ENCODE measurements at places on chromosomes 7 and 10.

GRCh38 chr10:97631098-97631497 lies 2.2 kb downstream of the MORN4 start:
- no peak for DNase-seq

DNA sequence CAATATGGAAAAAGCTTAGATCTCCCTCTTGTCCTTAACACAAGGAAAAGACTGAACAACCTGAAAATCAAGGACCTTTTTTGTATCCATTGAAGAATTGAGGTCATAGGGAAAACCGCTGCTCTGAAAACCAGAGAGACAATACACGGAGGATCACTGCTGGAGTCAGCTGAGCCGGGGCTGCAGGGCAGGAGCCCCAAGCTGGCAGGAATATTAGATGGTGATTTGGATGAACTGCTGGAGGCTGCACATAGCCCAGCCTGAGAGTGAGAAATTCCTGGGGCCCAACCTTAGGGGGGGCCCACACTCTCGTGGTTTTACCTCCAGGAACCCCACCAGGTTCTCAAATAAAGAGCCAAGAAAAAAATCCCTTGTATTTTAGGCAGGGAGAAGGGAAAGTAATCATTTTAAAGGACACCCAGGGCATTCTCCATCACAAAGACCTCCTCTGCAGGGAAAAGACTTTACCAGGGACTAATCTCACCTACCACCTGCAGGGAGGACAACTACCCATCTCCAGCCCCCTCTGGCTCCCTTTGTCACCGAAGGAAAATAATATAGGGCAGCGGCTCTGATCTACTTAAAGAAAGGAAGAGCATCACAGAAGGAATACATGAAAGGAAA lies 55.4 kb upstream of the RNF32 start:
- DNase-seq, result no peak

DNA sequence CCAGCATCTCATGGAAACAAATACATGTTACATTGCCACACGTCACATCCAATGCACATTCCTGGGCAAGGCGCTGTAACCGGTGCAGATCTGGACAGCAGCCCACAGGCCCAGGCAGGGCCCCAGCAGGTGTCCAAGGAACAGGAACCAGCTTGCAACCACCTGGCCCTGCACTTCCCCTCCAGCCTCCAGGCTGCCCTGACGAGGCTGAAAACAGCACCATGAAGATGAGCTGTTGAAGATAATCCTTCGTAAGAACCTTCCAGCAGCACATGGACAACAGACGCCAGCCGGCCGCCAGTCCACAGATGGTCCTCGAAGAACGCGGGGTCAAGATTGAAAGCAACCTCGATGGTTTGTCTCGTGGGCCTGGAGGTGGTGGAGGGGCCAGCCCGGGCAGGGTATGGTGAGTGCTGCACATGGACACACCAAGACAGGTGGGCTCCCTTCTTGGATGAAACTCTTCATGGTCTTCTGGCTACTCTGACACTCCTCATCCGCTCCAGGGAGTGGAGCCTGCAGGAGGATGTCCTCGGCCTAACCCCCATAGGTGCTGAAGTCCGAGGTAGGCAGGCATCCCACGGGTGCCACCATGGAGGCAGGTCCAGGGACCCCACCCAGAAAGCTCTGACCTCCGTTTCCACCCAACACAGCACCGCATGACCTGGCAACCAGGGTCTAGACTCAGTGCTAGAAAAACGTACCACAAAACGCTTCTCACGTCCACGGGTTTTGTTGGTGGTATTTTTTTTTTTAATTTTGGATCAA lies 22.9 kb downstream of the PDGFA start:
- peak; percentile 28 for DNase-seq

GRCh38 chr7:35026150-35026549 lies 11.1 kb downstream of the DPY19L1 start:
- no peak for DNase-seq

DNA sequence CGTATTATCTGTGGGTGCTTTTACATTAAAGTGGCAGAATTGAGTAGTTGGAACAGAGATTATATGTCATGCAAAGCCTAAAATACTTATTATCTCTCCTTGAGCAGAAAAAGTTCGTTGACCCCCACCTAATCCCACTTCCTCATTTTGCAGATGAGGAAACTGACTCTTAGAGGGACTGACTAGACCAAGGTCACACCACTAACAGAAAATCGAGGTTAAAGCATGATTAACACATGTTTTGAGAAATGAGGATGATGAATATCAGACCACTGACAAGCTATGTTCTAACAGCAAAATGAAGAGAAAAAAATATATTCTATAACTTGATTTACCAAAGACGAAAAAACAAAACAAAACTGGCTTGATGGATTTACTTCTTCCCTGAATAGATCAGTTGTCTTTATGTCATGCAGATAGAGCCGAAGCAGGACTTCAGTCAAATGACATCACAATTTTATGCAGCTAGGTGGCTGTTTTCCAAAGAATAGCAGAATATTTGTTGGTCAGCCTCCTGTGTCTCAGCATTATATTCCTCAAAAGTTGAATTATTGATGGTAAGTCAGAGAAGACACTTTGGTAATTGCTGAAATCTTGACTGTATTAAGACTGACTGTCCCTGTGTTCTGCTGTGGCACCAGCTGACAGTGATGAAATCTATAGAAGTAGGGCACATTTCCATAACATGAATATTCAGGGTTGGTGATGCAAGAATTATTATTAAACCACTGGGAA lies 24.2 kb upstream of the SMIM30 start:
- no peak for DNase-seq

DNA sequence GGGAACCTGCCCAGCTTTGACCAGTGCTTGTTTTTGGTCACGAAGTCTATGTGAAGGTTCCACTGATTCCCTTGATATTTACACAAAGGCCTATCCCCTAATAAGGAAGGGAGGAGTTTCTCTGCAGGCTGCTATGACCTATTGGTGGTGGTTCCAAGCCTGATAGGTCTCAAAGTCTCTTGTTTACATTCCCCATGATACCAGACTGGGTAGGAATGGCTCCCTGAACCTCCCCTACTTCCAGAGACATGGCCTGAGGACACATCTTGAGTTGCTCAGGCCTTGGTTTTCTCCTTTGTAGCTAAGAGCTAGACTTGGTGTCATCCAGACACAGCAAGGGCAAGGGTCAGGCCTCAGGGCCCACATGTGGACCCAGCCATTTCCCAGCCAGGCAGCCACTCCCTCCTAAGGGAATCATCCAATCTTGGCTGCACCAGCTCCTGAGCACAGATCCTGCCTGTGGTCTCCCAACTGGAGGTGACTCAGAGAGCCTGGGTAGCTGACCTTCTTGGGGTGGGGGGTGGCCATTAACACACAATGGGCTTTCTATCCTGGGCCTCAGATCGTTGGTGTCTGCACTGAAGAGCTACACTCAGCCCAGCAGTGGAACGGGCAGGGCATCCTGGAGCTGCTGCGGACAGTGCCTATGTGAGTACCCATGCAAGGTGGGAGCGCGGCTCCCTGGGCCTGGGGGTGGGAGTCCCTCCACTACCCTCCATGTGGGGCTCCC lies 51.0 kb upstream of the TRIM8 start:
- DNase-seq, result no peak

DNA sequence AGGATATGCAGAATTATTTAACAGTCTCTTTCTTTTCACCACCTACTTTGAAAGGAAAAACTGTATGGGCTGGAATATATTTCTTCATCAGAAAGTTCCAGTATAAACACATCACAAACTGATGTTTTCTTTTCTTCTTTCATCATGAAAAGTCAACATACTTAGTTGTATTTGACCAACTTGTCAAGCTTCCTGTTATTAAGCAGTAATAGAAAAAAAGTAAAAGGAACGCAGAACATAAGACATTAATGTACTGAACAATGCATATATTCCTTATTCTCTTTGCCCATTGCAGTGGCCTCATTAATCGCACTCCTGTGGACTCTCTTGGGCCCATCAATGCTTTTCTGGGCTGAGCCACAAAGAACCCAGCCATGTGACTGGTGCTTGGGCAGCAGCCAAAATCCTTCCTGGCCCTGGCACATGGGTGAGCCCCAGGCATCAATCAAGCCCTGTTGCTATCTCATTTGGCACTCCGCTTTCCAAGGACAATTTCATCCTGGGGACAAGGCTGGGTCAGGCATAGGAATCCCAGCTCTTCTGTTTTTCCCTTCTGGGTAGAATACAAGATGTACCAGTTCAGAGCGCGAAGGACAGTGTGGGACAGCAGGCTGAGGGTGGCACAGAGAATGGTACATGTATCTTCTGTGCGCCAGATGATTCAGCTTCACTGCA lies 42.3 kb downstream of the RHOBTB1 start:
- DNase-seq, result no peak

GRCh38 chr7:98372993-98373392 lies 27.9 kb downstream of the BAIAP2L1 start:
- DNase-seq, result peak; percentile 90

Data from NCI-H524 (cell line).